CD4-positive, alpha-beta T cell treated with Interleukin-21 for 1 hour (primary cell): ENCODE measurements at places on chromosomes 7 and 10.

GRCh38 chr7:293681-294439 is 3.9 kb downstream of the FOXL3 start:
- no peak for DNase-seq

DNA sequence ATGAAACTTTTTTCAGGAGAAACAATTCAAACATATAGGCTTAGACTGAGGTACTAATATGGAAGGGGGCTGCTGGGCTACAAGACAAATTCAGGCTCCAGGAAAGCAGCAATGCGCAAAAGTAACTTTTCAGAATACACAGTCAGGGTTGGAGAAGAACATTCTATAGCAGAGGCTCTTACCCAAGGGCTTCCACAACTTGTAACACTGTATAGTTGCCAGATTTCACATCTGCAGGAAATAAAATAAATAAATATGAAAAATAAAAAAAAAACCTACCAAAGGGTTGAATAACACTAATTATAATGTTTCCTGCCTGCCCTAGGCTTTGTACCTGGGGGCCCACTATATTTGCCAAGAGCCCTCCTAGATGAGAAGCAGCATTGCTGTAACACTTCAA is 14.3 kb downstream of the MMS19 start:
- DNase-seq, result no peak

- DNase-seq, result no peak
Observed at GRCh38 chr7:77687747-77688144, 8.5 kb upstream of the RSBN1L start.

GRCh38 chr7:153170287-153170686 is 410.7 kb downstream of the ACTR3B start:
- no peak for DNase-seq

- DNase-seq, result no peak
Observed at GRCh38 chr10:14271621-14272020, 59.1 kb downstream of the FRMD4A start.

DNA sequence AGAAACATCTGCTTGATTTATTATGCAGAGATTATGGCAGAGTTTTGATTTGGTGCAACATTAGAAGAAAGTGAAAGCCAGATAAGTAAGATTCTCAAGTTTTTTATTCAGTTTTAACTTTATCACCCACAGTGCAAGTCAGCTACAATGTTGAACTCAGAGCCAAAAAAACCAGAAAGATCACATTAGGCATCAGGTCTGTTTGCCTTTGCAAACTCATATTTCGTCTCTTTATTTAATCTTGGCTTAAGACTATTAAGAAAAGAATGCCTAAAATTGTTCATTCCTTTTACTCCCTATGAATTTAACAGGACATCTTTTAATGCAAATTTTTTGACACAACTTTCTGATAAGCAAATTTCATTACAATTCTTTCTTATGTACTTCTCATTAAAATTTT is 76.0 kb upstream of the TMEM26 start:
- no peak for DNase-seq

GRCh38 chr10:1465418-1465911 is 271.9 kb downstream of the ADARB2 start:
- no peak for DNase-seq

- no peak for DNase-seq
Observed at GRCh38 chr10:24502801-24503460, 220.8 kb downstream of the ARHGAP21 start.

DNA sequence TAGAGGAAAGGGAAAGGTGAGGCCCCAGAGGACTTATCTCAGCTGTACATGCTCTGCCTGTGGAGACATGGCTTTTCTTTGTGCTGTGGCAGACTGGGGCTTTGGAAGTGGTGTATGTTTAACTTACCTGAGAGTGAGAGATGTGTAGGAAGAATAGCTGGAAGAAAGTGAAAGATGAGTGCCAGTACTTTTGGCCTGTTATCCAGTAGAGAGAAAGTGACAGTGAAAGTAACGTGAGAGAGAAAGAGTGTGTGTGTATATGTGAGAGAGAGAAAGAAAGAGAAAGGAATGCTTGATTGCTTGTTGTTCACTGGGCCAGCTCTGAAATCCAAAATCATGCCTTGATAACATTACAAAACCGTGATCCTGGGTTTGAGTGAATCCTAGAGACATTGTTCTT is 25.5 kb downstream of the MTURN start:
- DNase-seq, result no peak

GRCh38 chr10:17113889-17114540 is 15.6 kb downstream of the CUBN start:
- DNase-seq, result no peak

DNA sequence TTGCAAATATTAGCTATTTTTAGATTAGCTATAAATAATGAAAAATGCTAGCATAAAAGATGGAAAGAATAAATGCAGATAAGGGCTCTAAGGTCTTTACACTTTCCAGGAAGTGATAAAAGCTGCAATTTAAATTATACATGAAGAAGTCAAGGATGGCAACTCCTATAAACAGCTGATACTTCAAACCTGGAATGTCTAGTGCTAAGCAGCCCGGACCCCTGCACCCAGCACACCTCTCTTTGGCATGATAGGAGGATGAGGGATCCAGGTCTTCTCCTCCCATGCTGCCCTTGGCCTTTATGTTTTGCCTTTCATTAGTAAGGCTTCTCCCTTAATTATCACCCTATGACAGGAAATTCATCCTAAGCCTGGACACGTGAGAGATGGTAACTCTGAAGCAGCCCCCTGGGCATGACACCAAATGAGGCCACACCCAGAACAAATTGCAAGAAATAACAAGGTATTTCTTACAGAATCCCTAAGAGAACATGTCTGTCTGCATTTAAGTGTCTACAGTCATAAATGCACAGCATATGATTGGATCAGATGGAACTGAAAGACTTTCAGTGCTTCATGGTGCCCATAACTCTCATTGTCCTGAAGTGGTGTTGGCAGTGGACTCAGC is 158.3 kb upstream of the PRSS1 start:
- DNase-seq, result no peak

DNA sequence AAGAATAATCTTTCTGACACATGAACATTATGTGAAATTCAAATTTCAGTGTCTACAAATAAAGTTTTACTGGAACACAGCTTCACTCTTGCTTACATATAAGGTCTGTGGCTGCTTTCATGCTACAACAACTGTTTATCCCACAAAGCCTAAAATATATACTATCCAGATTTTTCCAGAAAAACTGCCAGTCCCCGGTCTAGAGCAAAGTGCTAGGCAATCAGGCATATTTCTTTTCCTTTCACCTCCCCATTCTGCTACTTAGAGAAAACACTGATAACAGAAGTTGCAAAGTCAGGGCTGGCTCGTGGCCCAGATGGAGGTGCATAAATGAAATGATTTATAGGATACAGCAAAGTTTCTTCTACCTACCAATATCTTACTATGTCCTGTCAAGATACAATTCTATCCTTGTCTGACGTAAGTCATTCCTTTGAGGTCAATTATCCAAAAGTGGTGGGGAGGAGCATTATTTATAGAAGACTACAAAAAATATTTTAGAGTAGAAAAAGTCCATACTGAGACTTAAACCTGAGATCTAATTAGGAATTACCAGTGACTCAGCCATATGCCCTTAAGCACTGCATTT is 384.1 kb downstream of the NXPH1 start:
- DNase-seq, result no peak

- no peak for DNase-seq
Observed at GRCh38 chr10:99673492-99673891, 14.2 kb downstream of the ENTPD7 start.

GRCh38 chr10:108132303-108132702 is 967.8 kb upstream of the SORCS1 start:
- no peak for DNase-seq

DNA sequence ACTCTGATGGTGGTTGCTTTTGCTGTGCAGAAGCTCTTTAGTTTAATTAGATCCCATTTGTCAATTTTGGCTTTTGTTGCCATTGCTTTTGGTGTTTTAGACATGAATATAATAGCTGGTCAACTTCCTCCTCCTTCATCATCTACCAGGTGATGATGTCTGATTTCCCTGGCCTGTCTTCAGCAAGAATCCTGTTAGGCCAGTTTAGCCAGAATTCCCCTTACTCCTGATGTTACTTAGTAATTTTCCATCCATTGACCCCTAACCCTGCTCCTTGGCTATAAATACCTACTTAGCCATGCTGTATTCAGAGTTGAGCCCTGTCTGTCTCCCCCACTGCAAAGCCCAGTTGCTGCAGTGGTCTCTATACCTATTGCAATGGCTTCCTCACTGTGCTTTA is 91.4 kb downstream of the ZNF777 start:
- DNase-seq, result no peak

GRCh38 chr7:120190109-120190508 is 82.9 kb upstream of the KCND2 start:
- DNase-seq, result no peak

DNA sequence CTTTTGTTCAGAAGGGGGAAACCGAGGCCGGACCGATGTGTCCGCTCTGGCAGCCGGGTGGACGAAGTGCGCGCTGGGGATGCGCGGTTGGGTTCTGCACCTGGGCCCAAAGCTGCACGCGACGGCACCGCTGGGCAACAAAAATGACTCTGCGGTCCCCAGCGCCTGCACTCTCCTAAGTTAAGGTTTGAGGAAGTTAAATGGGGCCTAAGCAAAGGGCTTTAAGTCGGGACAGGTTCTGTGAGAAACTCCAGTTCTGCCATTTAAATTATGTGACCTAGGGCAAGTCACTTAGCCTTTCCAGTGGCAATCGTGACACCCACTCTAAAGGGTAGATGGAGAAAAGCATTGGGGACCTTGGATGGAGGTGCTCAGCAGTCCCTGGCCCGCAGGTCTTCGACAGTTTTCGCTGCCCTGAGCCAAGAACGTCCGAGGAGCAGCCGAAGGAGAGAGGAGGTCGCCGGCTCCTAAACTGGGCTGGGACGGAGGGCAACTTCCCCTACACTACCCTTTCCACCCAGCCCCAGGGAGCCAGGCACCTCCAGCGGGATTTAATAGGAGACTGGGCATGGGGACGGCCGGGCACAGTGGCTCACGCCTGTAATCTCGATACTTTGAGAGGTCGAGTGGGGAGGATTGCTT is 534 bp upstream of the ACBD5 start:
- peak; percentile 47 for DNase-seq

DNA sequence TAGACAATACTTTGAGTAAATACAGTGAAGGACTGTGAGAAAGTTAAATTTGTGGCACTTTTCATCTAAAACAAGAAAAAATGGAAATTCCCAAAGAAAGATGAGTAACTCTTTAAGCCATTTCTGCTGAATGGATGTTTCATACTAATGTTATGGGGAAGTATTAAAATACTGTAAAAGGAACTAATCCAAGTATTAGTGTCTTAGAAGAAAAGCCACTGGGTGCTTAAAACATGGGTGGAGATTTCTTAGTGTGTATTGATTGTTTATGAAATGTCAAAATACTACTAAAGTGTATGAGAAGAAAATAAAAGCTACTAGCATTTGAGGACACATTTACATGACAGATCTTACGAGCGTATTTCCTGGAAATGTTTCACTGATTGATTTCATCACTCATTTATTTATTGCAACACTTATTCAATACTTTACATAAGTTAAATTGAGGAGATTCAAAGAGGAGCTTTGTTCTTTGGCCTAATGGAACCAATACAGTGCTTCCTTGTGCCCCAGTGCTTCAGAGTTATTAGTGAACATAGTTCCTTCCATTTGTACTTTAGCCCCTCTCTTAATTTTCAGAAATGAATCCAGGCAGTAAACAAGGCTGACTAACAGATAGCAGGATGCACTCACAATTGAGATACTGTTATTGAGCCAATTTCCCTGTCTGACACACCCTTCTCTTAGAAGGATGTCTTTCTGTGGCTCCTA is 155.5 kb upstream of the AHR start:
- DNase-seq, result no peak

GRCh38 chr10:42953684-42954674 is 122.9 kb upstream of the RET start:
- no peak for DNase-seq

GRCh38 chr10:73167458-73167782 is 388 bp downstream of the ECD start:
- peak; percentile 49 for DNase-seq
